ENCODE measurements at places on chromosomes 11 and 22.
A peak's percentile ranks its signal among the peaks of the same experiment; 100 is the strongest.

- DNase-seq, result no peak
These were observed 945.5 kb downstream of the OPCML start for GRCh38 chr11:132586801-132587200.

DNA sequence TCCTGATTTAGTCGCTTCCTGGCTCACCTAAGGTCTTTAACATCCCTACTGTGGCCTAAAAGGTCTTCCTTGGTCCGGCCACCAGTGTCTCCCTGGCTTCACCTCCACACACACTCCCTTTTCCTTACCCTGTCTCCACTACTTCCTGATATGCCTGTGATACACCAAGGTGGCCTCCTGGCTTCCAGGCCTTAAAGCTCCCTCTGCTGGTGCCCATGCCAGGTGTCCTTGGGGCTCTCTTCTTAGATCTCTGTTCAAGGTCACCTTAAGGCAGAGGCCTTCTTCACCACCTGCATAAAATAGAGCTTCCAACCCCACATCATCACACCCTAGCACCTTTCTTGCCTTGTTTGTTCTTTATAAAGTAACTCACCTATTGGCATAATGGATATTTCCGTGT, 787.7 kb downstream of the NTM start:
- peak; percentile 4 for DNase-seq

DNA sequence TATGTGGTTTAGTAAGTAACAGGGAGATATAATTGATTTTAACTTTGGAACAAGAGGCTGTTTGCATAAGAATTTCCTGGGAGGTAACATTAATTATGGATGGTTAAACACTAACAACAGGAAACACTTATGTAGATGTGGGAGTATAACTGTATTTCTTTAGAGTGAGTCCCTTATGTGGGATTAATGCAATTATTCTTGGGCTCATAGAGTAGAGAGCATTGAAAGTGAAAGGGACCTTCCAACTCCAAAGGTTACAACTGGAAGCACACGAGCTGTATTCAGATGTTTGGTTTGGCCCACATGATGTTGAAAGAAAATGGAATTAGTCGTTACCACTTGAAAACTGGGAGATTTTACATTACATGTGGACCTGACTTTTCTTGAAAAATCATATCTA, 53.5 kb downstream of the BBOX1 start:
- DNase-seq, result no peak

GRCh38 chr11:83088965-83089364, 17.3 kb upstream of the RAB30 start:
- peak; percentile 85 for DNase-seq

GRCh38 chr22:30742291-30743256, 47.9 kb downstream of the OSBP2 start:
- no peak for DNase-seq

DNA sequence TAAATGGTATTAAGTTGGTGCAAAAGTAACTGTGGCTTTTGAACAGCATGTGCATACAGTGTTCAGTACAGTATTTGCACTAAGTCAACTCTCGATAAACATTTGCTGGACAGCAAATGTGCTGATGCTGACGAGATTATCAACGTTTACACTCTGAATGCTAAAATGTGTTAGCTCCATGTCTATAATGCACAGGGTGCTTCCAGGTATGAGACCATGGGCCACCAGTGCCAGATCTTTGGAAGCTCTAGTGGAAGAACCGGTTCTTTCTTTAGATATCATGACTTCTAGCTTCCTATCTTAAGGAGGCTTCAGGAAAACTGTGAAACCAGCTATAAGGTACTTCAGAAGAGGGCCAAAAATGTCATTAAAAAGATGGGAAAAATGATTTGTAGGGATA, 17.2 kb downstream of the SNX19 start:
- no peak for DNase-seq

DNA sequence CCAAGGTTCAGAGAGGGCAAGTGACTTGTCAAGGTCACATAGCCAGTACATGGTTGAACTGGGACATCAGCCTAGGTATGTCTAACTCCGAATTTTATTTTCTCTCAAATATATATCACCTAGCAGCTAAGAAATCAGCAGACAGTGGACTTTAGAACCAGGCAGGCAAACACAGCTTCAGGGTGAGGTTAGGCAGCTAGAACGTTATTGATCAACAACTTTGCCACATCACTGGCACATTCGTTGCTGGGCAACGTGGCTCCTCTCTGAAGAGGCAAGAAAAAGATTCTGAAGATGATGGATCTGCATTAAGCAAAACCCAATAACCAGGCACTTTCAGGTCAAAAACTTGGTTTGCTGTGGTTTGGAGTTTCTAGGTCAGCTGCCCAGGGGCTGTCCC, 258.0 kb downstream of the KIRREL3 start:
- DNase-seq, result no peak

GRCh38 chr22:43476751-43477725, 65.2 kb downstream of the MPPED1 start:
- DNase-seq, result no peak

DNA sequence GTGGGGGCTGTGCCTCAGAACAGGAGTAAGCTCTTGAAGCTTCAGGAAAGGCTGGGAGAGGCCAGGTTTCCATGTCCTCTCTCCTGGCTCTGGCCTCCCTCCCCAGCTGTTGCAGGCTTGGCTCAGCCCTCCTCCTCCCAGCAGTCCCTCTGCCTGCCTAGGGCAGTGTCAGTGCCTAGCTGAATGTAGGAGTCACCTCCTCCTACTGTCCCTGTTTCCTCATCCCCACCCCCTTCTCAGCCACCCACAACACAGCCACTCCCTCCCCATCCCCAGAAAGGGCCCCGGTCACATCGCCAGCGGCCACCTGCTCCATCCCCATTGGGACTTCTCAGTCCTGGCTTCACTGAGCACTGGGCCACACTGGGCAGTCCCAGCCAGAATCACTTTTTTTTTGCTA, 2.9 kb upstream of the FBLN1 start:
- DNase-seq, result no peak

GRCh38 chr11:68471360-68472340, 11.1 kb downstream of the PPP6R3 start:
- no peak for DNase-seq

DNA sequence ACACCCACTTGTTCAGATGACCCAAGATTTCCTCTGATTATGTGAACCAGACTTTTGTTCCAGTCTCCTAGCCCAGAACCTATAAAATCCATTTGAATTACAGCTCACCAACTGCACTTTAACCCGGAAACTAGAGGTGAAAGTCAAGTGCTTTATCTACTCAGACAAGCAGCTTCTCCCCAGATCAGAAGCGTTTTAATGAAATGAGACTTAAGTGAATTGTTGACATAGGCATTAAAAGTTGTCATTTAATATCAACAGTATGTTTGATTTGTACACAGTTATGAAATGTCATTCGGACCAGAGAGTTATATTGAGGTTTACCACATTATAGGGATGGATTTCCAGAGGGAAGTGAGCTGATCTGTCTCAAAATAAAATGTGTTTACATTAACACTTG, 52.0 kb downstream of the CADM1 start:
- DNase-seq, result no peak

- no peak for DNase-seq
These were observed 70.2 kb downstream of the RTL6 start for GRCh38 chr22:44427611-44428470.

GRCh38 chr22:37690901-37691504, 4.9 kb downstream of the NOL12 start:
- DNase-seq, result no peak

GRCh38 chr11:116731821-116732220, 41.0 kb downstream of the BUD13 start:
- DNase-seq, result no peak

Data from erythroblast (primary cell).